Astrocyte (in vitro differentiated cells and primary cell): ENCODE measurements at places on chromosomes 6 and 20. TPM values are rescaled to one million over a fixed set of nuclear protein-coding genes. Genes with fewer than 3 reads are reported as not detected.
A peak's percentile ranks its signal among the peaks of the same experiment; 100 is the strongest.

- DNase-seq = peak; percentile 95
- no peaks in the 10 kb centered on the region for H3K36me3 ChIP-seq
- H3K4me3 ChIP-seq = no peak overlapping the region
- peaks cover 6% of the 10 kb centered on the region for H3K4me1 ChIP-seq
- peaks cover 19% of the 10 kb centered on the region for H3K27me3 ChIP-seq
- H3K27ac ChIP-seq = no peak overlapping the region
Measured at GRCh38 chr6:154721460-154721859, 11.8 kb upstream of the SCAF8 start.

DNA sequence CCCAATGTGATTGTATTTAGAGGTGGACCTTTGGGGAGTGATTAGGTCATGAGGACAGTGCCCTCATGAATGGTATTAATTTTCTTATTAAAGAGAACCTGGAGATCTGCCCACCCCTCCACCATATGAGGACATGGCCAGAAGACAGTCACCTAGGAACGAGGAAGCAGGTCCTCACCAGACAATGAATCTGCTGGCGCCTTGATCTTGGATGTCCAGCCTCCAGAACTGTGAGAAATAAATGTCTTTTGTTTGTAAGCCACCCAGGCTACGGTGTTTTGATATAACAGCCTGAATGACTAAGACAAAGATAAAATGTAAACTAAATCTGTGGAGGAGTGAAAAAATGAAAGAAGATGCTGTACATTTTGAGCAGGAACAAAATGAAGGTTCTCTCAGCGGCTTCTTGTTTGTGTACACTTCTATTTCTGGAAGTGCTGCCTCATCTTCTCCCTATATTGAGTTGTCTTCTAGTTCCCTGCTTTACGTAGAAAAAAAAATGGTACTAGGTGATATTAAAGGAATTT lies 1.5 kb upstream of the IPCEF1 start:
- no peak overlapping the region for H3K27ac ChIP-seq
- no peak overlapping the region for H3K4me3 ChIP-seq
- no peak for DNase-seq
- H3K27me3 ChIP-seq = no peaks in the 10 kb centered on the region
- peaks cover 3% of the 10 kb centered on the region for H3K4me1 ChIP-seq
- no peaks in the 10 kb centered on the region for H3K36me3 ChIP-seq

DNA sequence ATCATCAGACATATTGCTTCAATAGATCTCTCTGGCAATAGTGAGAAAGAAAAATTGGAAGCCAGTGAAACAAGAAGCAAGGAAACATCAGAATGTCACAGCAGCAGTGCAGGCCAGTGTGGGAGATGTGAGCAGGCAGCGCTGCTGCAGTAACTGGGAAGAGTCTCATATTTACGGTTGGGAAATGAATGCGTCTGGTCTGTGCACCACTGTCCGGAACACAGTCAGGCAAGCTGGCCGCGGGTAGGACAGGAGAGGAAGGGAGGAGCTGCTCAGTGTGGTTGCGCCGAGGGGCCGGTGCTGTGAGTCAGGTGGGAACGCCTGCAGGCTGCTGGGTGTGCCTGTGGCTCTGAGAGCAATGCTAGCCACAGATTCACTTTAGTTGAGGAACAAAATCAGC lies 6.4 kb upstream of the PSMG4 start:
- no peaks in the 10 kb centered on the region for H3K27me3 ChIP-seq
- peaks cover 14% of the 10 kb centered on the region for H3K4me1 ChIP-seq
- H3K27ac ChIP-seq = no peak overlapping the region

- H3K27ac ChIP-seq = no peak overlapping the region
- no peak overlapping the region for H3K4me3 ChIP-seq
- no peaks in the 10 kb centered on the region for H3K36me3 ChIP-seq
- no peaks in the 10 kb centered on the region for H3K27me3 ChIP-seq
- no peaks in the 10 kb centered on the region for H3K4me1 ChIP-seq
Measured at GRCh38 chr6:109736273-109737025, 45.4 kb downstream of the FIG4 start.

DNA sequence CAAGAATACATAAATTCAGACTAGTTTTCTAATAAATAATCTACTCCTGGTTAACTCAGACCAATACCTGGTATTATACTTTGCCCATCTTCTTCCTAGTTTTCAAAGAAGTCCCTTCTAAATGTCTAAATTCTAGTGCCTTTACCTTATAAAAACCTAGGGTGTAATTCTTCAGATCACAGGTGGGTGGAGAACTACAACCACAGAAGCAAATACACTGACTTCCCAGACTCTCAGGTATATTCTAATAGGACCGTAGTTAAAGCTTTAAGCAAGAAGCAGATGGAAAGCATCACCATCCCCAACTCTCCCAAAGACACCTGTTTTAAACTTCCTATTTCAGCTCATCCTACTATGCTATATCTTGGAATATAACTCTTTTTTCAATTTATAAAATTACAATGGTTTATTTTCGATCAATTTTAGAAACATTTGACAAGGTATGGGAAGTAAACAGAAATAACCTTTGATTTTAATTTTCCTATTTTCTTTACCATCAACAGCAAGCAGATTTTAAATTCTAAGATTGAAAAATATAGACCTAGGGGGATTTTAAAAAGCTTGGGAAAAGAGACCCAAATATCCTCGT lies 15.8 kb downstream of the MAN1A1 start:
- no peak for DNase-seq
- no peaks in the 10 kb centered on the region for H3K36me3 ChIP-seq
- no peak overlapping the region for H3K4me3 ChIP-seq
- H3K27ac ChIP-seq = no peak overlapping the region
- no peaks in the 10 kb centered on the region for H3K27me3 ChIP-seq

DNA sequence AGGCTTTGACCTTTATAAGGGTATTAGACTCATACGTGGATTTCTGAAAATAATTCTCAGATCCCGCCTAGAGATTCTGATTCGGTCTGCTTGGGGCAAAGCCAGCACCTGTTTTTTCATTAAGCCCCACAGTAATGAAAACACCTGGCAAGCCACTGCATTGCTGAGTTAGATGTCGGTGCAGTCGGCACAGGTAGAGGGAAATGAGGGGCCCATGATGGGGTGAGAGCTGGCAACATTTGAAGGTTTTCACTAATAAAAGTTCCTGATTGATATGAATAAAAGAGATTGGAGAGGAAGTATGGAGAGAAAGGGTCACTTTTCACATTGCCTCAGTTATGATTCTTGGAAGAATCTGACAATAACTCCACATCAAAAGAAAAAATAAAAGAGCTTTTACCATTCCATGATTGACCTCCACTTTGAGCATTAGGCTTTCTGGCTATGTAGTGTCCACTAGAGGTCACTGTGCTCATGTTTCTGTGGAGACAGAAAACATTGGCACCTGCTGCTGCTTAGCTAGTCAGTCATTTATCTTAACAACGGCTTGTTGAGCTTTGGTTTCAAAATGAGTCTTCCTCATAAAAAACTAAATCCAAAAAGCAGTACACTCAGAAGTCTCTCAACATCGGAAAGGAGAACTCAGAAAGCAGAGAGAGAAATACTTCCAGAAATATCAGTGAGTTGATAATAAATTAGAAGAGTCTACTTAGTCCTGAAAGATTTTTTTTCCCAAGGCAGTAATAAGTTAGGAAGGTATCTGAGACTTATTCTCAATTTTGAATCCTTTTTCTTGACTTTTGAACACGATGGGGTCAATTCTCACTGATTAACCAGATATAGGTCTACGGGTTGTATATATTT lies 53.3 kb upstream of the KLHL31 start:
- no peaks in the 10 kb centered on the region for H3K36me3 ChIP-seq
- H3K27ac ChIP-seq = no peak overlapping the region
- H3K27me3 ChIP-seq = no peaks in the 10 kb centered on the region
- no peaks in the 10 kb centered on the region for H3K4me1 ChIP-seq
- DNase-seq = peak; percentile 53

Gene RAET1L
- total RNA-seq = not detected in 2 replicates

Gene SLC26A8
- total RNA-seq = not detected in 2 replicates

Gene OR12D3
- total RNA-seq = not detected in 2 replicates

Gene COL9A1
- 0.11 TPM in 1 of 2 replicates, not detected in the other for total RNA-seq

Gene PTCRA
- not detected in 2 replicates for total RNA-seq

Gene CPXM1
- 10.6 and 10.9 TPM in 2 replicates for total RNA-seq

Gene LST1
- not detected in 2 replicates for total RNA-seq

Gene DPPA5
- total RNA-seq = not detected in 2 replicates

Gene MAFB
- 2.9 TPM in 2 replicates for total RNA-seq

Gene HLA-DRB1
- 0.93 and 1.5 TPM in 2 replicates for total RNA-seq
